ENCODE measurements at places on chromosomes 5 and 9.
A peak's percentile ranks its signal among the peaks of the same experiment; 100 is the strongest.

DNA sequence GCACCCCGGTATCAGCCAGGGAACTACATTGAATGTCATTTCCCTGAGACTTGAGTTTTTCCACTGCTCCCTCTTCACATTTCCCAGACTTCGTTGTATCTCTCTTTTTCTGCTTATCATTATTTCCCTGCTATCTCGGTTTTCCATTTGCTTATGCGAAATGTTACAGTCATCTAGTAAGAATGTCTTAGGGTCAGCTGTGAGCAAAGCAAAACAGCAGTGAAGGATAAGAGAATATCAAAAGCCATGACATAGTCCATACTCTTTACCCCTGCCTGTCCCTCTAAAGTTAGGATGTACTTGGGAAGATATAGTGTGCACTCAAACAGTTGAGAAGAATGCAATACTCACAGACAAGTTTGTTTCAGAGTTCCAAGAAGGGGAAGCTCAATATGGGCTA lies 88.7 kb downstream of the ITGA1 start:
- DNase-seq: no peak

DNA sequence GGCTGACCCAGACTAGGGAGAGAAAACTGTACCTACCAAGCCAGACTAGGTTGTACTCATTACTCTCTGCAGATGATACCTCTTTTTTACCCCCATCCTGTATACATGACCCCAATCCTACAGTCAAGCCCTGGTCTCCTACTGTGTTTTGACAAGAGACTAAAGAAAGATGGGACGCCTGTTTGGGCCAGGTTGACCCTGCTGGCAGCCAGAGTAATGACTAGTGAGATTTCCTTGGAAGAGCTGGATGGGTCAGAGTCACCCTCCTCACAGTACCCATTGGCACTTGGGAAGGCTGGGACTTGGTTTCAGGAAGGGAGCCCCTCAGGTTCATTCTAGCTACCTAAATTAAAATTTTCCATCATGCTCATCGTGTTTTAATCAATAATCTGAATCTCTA lies 89.7 kb upstream of the NR4A3 start:
- no peak for DNase-seq

DNA sequence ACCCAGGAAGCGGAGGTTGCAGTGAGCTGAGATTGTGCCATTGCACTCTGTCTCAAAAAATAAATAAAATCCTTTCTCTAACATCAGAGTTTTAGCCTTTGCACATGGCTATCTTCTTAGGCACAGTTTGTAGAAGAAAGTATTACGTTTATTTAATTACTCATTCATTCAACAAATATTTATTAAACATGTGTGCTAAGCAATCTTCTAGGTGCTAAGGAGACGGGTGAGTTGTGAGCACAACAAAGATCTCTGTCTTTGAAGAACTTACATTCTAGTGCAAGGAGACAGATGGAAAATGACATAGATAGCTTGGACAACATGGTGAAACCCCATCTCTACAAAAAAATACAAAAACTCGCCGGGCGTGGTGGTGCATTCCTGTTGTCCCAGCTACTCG lies 122.3 kb upstream of the MYO10 start:
- DNase-seq: no peak

DNA sequence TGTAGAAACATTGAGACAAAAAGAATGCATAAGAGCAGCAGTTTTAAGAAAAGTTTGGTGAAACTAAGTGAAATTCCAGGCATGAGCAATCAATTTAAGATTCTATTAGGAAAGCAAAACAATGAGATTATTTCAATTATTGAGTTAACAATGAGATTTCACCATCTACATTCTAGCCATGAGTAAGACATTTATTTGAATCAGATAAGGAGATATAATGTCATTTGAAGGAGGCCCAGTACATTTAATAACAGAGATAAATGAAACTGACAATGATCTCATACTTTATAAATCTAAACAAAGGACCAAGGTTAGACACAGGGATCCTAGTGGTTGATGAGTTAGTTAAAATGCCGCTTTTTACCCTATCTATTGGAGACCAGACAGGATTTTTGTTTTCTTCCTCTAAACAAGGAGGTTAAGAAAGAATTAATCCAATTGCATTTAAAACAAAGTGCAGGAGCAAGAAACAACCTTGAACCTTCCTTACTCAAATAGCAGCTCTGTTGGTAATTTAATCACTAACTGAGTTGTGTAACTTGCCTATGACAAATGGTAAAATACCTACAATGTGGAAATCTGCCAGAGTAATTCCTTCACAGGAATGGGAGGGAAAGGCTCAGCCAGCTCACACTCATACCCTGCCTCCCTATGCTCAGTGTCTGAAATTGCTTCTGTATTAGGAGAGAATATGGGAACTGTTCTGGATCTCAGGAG lies 103.5 kb upstream of the NR3C1 start:
- DNase-seq: no peak

DNA sequence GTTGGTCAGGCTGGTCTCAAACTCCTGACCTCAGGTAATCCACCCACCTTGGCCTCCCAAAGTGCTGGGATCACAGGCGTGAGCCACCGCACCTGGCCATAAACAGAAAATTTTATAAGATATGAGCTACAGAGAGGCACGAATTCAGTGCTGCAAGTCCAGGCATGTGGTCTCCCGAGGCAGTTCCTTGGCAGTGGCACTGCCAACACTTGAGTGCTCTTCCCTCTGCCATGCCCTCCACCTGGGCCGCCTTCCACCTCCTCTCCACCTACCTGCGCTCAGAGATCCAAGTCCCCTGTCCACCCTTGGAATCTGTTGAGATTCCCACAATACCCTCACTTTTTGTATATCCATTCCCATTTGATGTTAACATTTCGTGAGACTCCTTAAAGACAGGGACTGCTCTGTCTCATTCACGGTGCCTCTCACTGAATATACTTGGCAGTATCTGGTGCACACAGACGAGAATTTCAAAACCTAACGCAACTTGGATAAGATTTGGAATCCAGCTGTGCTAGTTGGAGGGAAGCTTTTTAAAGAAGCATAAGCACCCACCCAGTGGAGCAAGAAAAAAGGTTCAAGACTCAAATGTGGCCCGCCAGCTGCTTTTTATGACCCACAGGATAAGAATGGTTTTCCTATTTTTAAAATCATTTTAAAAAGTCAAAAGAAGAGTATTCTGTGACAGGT lies 68.3 kb downstream of the DCP2 start:
- DNase-seq: peak; percentile 24

- no peak for DNase-seq
Measured at GRCh38 chr5:179866241-179867078, 7.8 kb upstream of the MRNIP start.

DNA sequence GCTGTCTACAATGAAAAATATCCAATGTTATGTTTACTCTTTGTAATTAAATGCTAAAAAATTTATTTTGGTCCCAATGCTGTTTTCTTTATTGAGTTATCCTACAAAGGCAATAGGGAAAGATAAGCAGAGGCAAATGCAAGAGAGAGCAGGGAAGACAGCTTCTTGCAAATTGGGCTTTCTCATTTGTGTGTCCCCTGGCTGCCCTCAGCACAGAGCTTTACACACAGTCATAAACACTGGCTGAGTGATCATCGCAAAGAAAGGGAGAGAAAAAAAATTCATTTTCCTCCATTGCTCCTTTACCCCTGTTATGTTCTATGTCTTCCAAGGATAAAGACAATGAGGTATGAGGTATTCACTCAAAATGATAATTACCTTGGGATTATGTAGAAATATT lies 2.3 kb upstream of the TSSK1B start:
- no peak for DNase-seq

DNA sequence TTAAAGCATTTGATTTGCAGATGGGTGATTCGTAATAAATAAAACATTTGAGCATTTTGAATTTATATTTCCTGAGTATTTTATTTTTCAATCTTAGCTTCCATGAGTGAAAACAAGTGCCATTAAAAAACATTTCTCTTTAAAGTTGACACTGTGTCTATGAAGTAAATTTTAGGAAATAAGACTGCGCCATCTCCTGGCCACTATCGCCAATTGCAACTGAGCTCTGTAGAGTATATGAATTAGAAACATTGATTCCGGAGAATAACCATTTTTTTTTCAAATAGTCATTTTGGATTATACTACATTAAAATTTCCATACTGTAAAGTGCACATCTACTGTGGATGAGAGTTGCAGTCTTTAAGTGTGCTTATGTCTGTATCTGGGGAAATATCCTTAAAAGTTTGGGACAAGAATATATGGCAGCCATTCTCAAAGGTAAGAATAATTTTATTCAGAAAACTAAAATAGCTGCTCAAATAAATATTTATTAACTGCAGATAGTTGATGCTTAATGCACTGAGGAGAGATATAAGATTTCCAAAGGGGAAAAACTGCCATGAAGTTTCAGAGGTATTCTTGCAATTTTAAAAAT lies 5.9 kb downstream of the DMRTA1 start:
- no peak for DNase-seq

- DNase-seq: no peak
Measured at GRCh38 chr5:132475497-132475882, 15.1 kb downstream of the IRF1 start.

- DNase-seq: no peak
Measured at GRCh38 chr9:86990290-86990689, 43.0 kb upstream of the GAS1 start.

- DNase-seq: no peak
Measured at GRCh38 chr9:93198117-93198837, 14.3 kb downstream of the WNK2 start.

GRCh38 chr5:67413721-67414120 lies 217.1 kb upstream of the CD180 start:
- no peak for DNase-seq

DNA sequence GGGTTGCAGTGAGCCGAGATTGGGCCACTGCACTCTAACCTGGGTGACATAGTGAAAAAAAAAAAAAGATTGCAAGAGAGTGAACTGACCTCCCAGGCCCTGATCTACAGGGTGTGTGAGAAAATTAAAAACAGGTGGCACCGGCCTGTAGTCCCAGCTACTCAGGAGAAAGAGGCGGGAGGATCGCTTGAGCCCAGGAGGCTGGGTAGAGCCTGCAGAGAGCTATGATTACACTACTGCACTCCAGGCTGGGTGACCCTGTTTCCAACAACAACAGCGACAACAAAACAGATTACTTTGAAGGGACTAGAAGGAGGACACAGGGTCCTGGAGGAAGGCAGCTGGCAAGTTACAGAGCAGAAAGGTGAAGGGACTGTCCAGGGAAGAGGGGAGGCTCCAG lies 42.2 kb upstream of the FABP6 start:
- DNase-seq: no peak

- no peak for DNase-seq
Measured at GRCh38 chr9:98321269-98321668, 65.8 kb upstream of the TBC1D2 start.

GRCh38 chr5:6496207-6496584 lies 47.5 kb downstream of the UBE2QL1 start:
- no peak for DNase-seq

GRCh38 chr5:142797420-142797819 lies 27.2 kb downstream of the ARHGAP26 start:
- DNase-seq: no peak

DNA sequence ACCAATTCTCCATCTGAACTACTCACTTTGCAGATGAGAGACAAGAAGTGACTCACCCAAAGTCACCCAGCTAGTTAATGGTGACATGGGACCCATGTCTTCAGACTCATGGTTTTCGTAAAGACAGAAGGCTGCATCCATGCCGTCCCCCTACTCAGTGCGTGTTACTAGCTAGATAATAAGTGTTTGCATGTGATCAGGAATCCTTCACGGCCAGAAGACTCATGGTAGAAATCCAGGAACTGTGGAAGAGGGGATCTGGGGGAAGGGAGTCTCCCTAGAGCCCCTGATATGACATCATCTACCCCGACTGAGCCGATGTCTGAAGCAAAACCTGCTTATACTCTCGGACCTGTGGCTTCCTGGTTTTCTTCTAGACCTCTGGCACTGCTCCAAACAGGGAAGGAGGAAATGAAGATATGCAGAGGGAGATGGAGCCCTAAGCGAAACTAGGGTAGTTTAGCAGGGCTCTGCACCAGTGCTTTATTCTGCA lies 3.3 kb downstream of the RNF183 start:
- peak; percentile 94 for DNase-seq

GRCh38 chr5:143524338-143524945 lies 121.0 kb upstream of the NR3C1 start:
- DNase-seq: no peak

DNA sequence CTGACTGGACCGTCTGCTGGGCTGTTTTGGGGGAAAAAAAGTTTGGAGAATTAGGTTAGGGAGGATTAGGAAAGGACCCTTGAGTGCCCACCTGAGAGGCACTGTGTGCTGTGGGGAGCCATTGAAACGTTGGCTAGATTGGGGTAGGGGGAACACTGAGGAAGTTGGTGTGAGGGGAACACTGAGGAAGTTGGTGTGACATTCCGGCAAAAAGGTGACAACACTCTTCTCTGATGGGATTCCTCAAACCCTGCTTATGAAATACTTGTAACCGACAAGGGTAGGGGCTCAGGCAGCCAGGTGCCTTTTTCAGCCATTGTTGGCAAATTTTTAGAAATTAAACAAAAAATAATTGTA lies 1.0 kb downstream of the CYSTM1 start:
- DNase-seq: no peak

GRCh38 chr5:126368239-126368812 lies 54.9 kb upstream of the GRAMD2B start:
- DNase-seq: no peak

- no peak for DNase-seq
Measured at GRCh38 chr9:113695901-113696300, 180.2 kb upstream of the ZNF618 start.

DNA sequence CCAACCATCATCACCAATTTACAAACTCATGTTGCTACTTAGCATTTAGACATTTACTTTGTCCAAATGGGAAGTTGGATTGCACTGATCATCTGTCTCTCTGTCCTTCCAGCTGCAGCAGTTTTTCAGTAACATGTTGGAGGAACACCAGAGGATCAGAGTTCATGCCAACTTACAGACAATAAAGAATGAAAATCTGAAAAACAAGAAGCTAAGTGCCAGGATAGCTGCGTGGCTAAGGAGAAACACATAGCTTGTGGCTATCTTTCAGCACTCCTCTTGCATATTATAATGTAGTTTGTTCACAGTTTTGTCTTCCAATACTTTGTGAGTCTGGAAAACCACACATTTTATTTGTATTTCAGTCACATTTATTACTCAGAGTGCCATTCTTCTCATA lies 6.4 kb upstream of the ARL14EPL start:
- DNase-seq: no peak

- no peak for DNase-seq
Measured at GRCh38 chr5:44246986-44247385, 142.2 kb downstream of the FGF10 start.

DNA sequence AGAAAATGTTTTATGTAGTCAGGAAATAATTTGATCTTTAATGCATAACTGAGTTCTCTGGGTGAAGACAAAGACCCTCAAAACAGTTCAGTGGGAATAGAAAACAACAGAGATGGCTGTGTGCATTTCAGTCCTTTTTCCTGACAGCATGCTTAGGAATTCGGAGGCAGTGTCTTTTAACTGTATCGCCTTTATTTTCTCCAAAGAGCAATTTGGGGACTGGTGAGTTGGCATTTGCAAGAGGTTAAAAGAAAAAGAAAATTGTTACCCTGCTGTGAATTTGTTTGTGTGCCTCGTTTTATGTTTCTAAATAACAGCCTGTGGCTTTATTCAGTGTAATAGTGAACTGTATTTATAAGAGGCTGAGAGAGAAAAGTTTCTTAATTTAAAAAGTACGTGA lies 227.8 kb upstream of the DMAC1 start:
- DNase-seq: no peak
